Mesothelial cell of epicardium (in vitro differentiated cells): ENCODE measurements at places on chromosomes 1 and 21.

DNA sequence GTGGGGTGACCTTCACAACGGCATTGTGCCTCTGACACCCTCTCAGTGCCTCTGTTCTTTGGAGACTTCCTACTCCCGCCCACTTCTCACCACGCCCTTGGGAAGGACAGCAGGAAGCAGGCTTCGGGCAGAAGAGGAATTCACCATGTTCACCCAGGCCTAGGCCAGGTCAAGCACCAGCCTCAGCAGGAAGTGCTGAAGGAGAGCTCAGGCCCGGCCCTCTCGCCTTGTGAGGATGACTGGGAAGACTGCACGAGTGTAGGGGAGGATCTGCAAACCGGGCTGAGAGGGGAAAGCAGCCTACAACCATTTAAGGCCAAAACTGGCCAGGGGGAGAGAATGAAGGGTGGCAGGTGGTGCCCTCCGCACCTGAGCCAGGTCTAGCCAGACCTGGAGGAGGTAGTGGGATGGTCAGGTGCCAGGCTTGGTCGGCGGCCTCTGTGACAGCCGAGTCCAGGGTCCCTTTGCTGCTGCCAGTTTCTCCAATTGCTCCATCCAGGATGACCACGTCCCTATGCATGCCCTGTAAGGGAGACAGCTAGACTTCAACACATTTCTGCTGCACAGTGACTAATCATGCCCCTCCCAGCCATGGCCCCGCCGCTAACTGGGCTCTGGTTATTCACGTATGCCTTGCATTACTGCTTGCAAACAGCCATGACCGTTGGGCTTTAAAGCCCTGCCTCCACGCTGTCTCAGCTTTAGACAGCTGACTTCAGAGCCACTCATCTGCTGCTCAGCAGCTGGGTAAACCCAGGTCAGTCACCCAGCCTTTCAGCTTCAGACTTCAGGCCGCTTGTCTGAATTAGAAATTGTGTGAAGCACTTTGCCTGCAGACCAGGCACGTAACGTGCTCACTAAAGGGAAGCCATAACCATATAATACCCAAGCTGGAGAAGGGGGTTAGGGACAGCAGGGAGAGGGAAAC, 8.9 kb downstream of the MRTO4 start:
- no peak for DNase-seq

GRCh38 chr1:83109692-83110091, 889.2 kb downstream of the TTLL7 start:
- DNase-seq: no peak

GRCh38 chr1:198606020-198606438, 32.8 kb upstream of the PTPRC start:
- no peak for DNase-seq

- DNase-seq: no peak
These were observed 2.2 kb upstream of the LAPTM5 start for GRCh38 chr1:30759718-30760281.

DNA sequence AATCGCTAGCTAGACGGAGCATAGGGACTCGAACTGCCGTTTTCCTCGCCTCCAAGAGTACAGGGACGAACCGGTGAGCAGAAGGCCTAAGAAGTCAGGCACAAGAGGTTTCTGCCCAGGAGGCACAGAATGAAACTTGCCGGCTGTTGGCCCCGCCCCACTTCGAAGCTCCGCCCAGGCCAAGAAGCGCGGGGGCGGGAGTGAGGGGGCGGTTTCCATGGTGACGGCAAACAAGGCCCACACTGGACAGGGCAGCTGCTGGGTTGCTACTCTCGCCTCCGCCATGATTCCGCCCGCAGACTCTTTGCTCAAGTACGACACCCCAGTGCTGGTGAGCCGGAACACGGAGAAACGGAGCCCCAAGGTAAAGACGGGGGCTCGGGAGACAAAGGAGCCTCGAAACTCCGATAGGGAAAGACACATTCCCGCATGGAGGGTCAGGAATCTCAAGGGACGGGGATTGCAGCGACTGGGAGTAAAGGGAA, at the start of gene DNALI1:
Gene DNALI1 (plus strand): TSS at position 229 of the 485 bp plus-strand sequence. CDS start 55 bp downstream, at position 284.
- peak; percentile 89 for DNase-seq

DNA sequence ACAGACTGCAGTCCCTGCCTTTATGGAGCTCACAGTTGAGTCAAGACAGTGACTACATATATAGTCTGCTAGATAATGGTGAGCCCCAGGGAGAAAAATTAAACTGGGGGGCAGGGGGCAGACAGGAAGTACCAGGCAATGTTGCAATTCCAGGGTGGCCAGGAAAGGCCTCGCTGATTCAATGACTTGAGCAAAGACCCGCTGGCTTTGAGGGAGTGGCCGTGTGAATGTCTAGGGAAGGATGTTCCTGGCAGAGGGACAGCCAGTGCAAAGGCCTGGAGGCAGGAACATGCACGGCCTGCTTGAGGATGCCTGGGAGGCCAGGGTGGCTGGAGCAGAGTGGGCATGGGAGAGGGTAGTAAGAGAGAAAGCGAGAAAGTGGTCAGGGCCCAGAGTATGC, 23.0 kb upstream of the EPHA8 start:
- no peak for DNase-seq

DNA sequence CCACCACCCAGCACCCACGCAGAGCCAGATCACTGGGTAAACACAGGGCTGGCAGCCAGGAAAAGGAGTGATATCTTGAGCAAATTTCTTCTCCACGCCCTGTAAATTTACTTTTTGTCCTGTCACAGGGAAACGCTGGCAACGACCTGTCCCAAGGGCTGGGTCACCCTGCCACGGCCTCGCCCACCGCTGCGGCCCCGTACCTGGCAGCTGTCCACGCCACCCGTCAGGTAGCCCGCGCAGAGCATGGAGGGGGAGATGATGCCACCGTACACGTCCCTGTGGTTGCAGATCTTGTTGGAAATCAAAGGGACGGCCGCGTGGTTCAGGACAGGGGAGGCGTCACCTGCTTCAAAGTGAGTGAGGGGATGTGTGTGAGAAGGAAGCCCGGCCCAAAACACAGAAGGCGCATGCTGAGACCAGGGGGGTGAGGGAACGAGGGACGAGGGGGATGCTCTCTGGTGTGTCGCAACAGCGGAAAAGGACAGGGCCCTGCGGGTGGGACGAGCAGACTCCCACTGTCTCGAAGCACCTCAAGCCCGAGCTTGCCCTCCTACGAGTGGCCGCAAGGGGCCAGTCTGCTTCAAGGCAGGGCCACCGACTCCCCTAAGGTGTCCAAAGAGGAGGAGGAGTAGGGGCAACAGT, 10.1 kb upstream of the TFF1 start:
- no peak for DNase-seq
